NCI-H187 treated with DMSO at 0.1 percent for 48 hours (cell line): ENCODE measurements at places on chromosomes 1 and 21.

GRCh38 chr21:28627691-28628090, 365.0 kb downstream of the LTN1 start:
- DNase-seq = no peak

GRCh38 chr1:160704250-160704649, 7.4 kb downstream of the CD48 start:
- DNase-seq = no peak

GRCh38 chr1:27487966-27488884, 1.7 kb downstream of the WASF2 start:
- DNase-seq = no peak

DNA sequence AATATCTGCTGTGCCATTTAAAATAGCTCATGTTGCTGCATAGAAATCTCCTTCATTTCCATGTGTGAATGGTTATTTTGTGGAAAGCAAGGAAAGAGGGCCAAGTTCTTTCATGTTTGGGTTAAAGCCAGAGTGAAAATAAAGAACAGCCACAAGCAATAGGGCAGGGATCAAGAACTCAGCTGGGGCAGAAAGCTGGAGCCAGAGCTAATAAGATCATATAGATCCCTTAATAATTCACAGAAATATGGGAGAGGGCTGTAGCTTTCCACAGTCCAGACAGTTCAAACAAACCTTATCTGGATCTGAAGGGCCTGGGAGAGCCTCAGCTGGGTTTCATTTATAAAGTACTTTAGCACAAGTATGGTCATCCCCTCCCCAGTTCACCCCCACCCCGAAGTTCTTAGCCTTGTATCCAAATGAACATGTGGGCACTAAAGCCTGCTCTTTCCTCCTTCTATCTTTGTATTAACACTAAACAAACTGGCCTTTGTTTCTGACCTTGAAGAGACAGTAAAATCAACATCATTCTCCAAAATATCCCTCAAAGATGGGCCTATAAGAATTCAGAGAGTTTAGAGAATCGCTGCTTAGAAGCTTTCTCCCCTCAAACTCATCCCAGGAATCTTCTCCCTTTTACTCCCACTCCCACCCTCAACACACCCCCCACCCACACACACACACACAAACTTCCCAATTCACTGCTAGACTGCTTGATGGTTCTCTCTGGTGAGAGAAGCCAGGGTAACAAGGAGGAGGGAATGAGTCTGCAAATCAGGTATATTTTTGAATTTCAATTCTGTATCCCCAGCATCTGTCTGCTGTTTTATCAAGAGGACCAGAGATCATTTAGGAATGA, 41.7 kb downstream of the UTP25 start:
- DNase-seq = no peak

DNA sequence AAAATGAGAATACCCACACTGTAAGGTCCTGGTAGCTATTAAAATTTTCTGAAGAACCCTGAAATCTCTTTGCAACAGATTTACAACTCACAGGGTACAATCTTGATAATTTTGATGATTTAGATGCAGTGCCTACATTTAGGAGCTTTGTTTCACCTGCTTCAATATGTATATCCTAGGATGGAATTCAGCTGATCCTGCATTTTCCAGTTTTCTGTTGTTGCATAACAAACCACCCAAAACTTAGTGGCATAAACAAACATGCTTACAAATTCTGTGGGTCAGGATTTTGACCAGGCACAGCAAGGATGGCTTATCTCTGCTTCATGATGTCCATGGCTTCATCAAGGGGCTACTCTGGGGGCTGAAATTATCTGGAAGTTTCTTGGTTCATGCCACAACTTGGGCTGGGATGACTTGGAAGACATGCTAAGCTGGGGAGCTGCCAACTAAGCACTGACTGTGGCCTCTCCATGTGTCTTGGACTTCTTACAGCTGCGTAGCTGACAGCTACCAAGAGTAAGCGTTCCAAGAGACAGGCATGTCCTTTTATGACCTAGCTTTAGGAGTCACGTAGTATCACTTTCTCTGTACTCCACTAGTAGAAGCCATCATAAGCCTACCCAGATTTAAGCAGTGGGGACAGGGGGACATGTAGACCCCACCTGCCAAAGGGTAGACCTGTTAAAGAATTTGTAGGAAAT, 108.5 kb downstream of the CACHD1 start:
- DNase-seq = no peak
